Right hindlimb (tissue), 1 donor: ENCODE measurements at places on chromosomes 6 and 20.

GRCh38 chr6:133957780-133958242 is 4.8 kb downstream of the TBPL1 start:
- no peak for DNase-seq

DNA sequence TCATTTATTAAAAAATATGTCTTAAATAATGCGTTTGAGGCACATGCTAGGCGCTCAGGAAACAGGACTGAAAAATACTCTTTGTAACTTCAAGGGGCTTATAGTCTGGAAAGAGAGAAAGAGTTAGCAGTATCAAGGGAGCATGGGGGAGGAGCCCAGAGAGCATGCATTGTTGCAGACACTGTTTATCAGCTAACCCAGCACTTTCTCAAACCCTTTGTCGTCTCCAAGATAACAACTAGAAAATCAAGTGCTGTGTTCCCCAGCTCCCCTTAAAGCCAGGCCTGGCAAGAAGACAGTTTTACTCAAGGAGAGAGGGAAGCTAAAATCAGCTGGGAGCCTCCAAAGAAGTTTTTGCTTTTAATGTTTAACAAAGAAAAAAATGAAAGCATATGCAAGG is 98.4 kb downstream of the PERP start:
- no peak for DNase-seq

DNA sequence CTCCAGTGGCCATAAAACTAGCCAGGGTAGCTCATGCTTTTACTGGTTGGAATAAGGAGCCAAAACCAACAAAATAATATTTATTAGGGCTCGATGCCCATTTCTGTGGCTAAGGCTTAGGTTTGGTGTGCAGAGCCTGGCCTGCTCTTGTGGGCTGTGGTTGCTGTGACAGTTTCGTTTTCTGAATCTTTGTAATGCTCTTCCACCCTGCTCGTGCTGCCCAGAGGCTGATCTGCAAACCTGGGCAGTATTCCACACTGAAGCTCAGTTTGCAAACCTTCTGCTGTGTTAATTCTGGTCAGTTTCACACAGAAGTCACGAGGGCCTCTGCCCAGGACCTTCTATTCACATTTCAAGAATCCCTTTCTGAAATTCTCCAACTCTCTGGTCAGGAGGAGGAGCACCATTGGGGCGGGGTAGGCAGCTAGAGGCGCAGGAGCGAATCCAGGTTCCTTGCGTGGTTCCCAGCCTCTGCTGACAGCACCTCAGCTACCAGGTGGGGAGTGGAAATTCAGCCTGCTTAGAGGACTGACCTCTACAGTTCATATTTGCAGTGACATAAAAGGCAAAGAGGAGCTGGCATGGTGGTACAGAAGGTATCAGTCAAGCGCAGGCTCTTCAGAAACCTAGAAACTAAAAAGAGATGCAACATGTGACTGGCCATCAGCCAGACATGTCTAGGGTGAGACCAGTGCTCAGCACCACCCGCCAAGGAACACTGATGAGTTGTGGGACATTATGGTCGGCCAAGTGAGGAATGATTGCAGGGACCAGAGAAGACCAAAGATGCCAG is 14.3 kb upstream of the C20orf144 start:
- peak; percentile 41 for DNase-seq

GRCh38 chr6:151121900-151122299 is 117.9 kb upstream of the AKAP12 start:
- peak; percentile 47 for DNase-seq

DNA sequence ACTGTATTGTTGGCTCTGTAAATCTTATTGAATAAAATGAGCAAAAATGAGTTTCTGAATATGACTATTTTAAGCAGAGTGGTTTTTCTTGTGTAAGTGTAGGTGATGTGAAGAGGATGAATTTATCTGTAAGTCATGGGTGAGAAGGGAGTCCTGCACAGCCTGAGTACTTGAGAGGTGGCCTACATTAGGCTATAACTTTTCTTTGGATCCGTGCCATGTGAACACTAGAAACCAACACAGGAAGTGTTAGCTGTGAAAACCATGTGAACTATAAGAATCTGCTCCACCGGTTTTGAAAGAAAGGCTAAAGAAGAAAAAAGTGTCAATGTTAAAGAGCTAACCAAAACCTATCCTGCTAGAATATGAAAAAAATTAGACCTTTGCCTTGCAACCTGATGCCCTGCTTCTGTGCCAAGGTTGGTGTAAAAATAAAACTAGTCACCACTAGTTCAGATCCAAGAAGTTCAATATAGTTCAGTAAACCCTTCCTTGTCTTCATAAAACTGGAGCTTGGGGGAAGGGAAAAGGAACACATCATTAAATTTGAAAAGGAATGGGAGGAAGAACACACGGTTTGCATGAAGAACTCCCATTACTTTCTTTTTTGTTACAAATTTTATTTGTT is 21.3 kb downstream of the PLCB1 start:
- no peak for DNase-seq

DNA sequence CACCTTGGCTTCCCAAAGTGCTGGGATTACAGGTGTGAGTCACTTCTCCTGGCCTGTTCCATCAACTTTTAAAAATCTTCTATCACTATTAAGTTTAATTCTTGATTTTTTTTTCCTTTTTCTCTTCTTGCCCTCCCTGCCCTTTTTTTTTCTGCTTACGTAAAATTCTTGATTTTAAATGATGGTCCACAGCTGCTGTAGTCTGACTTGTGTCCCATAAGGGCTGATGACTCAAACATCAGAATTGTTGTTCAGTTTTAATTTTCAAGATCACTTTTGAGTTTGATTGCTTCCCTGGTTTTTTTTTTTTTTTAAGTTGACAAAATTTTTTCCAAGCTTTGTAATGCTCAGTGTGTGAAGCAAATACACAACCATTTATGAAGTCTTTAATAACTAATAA is 61.9 kb downstream of the CBFA2T2 start:
- DNase-seq = no peak

- DNase-seq = peak; percentile 31
These were observed 181.5 kb upstream of the TCF21 start for GRCh38 chr6:133707456-133707855.

DNA sequence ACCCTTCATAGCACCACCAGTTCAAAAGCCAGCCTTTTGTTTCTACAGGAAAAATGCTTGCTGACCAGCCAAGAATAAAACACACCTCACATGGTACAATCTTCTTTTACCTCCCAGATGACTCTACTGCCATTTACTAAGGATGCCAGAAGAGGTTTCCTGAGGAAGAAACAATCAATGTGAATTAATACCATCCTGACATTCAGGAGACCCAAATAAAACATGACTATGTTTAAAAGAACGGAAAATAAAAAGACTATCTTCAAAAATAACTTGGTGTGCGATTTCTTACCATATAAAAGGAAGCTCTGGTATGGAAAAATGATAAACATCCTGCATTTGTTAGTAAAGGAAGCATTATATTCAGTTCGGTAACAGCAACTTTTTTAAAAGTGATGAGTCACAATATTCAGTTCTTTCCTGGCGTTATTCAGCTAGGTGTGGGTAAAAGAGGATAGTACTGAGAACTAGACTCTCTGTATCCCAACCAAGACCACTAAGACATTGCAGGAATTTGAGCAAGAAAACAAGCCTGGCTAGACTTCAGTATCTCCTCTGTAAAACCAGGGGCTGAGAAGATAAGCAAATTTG is 16.3 kb downstream of the COL21A1 start:
- DNase-seq = no peak

- no peak for DNase-seq
These were observed 62.4 kb downstream of the AGPAT4 start for GRCh38 chr6:161211380-161212035.

DNA sequence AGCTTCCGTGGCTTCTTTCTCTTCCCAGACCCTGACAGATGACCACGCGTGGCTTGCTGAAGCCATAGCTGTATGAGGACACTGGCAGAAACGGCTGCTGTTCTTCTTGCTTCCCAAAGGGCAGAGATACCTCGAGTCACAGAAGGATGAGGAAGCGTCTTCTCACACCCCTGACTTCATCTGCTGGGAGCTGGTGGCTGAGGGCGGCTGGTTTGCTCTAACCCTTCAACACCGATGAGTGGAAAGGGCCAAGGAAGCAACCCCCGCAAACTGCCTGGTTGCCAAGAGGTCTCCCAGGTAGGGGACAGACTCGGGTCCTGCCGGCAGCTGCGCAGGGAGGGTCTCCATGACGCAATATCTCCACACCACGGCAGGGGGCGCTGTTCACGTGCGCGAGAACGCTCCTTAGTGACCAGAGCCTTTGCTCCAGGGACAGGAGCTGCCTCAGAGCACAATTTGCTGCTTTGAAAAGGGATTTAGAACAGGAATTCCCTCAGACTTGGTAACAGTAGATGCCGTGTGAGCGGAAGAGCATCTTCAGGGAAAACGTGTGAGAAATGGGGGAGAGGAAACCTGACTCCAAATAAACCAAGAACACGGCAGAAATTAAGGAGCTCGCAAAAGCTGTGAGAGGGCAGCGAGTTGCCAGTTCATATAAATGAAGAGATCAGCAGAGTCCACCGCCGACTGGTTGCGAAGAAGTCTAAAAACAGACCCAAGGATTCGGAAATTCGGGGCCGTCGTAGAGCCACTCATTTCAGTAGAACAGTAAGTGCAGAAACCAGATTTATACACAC is 80.2 kb downstream of the ERMARD start:
- peak; percentile 80 for DNase-seq

GRCh38 chr6:40957616-40958492 is 81.2 kb downstream of the UNC5CL start:
- no peak for DNase-seq

GRCh38 chr6:145406783-145407182 is 328.5 kb downstream of the EPM2A start:
- no peak for DNase-seq

DNA sequence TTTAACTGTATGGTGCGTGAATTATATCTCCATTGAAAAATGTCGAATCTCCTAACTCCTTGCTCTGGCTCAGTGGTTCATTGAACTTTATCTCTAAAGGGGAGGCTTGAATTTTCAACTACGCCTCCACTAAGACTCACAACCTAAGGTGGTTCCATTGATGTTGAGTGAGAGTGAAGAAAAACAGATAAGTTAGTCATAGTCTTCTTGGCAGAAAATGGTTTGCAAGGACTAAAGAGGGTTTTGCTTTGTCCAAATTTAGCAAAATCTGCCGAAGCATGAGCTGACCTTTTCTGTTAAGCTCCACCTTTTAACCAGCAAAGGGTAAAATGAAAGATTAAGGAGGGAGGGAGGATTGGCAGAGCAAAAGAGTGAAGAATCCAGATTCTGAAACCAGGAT is 290.2 kb upstream of the SPTLC3 start:
- DNase-seq = no peak

- no peak for DNase-seq
These were observed 65.2 kb downstream of the PPP1R14C start for GRCh38 chr6:150207931-150208570.

GRCh38 chr6:3318226-3318625 is 59.5 kb downstream of the PSMG4 start:
- DNase-seq = no peak

DNA sequence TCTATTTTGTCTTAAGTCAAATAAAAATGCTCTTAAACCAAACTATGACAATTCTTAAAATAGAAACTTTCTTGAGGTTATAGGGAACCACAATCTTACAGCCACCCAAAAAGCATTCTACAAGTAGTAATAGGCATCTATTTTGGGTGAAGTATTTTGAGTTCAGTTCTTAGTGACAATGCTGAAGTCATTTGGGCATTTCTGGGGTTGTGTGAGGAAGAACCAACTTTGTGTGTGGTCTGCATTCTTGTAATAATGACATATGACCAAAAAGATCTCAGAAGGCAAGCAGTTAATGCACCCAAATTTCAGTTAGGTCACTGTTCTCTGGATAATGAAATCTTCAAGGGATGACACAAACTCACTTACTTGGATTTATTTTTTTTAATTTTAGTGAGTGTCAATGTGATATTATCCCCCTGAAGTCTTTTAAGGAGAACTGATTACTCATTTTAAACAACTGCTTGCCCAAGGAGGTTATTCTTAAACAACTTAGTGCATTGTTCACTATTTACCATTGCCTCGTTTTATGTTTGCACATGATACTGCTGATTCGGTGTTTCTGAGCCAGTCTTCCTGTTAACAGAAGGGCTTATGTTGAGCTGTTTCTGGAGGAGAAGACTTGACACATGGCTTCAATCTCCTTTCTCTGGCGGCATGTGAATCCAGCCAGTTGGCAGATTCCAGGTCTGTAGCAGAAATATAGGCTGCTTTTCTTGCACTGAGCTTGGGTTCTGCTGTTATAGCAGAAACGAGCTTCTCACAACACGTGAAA is 618.9 kb downstream of the BCKDHB start:
- DNase-seq = no peak

DNA sequence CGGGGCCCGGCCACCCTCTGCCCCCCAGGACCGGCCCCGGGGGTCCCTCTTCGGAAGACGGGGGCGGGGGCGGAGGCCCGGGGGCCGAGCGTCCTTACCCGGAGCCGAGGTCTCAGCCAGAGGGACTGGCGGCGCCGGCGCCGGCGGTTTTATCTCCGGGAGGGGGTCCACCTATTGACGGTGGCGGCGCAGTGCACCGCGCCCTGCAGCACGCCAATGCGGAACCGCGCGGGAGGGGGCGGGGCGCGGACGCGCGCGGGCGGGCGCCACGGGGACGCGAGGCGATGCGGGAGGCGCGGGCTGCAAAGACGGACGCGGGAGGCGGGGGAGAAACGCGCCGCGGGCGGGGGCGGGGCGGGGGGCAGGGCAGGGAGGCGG is at the start of gene EEF1A2:
Gene EEF1A2, minus strand, starts transcription at position 124 of the 378 bp plus-strand sequence. CDS start 1,320 bp downstream, outside the sequence.
- DNase-seq = no peak

DNA sequence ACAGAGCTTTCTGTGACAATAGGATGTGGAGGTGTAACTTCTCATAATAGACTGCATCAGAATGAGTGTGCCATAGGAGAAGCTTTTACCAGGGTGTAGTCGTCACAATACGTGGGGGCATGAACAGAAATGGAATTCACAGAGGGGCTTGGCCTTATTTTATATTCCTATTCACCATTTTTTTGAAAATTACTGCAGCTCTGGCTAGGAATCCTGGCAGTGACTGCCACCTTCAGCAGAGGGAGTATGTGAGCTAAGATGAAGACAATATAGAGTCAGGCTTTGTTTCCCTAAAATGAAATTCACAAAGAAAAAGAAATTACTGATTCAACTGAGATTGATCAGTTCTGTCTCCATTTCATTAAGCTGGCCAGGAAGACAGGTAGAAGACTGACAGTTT is 13.9 kb downstream of the TOMM6 start:
- no peak for DNase-seq

- no peak for DNase-seq
These were observed 8.7 kb upstream of the TENT5A start for GRCh38 chr6:81761197-81761596.

GRCh38 chr6:5529733-5530132 is 268.4 kb downstream of the FARS2 start:
- no peak for DNase-seq

DNA sequence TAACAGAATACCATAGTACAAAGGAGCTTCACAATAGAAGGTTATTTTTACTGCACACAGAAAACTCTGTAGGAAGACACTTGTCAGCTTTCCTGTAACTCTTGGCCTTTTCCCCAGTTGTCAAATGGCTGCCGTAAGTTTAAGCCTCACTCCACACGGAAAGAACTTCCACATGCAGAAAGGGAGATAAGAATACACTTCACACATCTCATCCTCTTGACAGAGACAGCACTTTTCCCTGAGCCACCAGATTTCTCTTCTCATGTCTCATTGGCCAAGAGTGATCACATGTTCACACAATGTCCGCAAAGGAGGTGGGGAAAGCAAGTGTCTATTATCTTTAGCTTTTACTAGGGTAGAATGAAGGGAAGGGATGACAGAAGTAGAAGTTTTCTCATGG is 540.7 kb downstream of the HAO1 start:
- no peak for DNase-seq
